Stimulated activated CD4-positive, alpha-beta T cell treated with anti-CD3 and anti-CD28 coated beads, Interleukin-1b, Interleukin-23, amount 100 ng/mL, for 24 hours (primary cell): ENCODE measurements at places on chromosomes 7 and 10.

DNA sequence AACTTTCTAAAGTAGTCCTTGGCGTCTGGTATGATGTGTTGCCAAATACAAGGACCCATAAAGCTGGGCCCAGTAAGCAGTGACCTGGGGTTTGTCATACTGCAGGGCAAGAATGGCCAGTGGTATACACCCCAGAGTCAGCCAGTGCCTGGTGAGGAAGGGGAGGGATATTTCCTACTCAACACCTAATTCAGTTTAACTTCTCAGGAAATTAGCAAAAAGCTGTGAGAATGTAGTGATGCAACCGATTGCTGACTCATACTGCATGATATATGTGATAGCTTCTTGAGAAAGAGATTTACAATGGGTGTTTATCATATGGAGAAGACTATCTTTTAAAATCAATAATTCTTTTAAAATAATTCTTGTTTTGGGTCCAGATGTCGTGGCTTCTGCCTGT is 889.3 kb upstream of the CELF2 start:
- DNase-seq = no peak

- no peak for DNase-seq
Measured at GRCh38 chr7:77481615-77482014, 55.5 kb upstream of the PTPN12 start.

DNA sequence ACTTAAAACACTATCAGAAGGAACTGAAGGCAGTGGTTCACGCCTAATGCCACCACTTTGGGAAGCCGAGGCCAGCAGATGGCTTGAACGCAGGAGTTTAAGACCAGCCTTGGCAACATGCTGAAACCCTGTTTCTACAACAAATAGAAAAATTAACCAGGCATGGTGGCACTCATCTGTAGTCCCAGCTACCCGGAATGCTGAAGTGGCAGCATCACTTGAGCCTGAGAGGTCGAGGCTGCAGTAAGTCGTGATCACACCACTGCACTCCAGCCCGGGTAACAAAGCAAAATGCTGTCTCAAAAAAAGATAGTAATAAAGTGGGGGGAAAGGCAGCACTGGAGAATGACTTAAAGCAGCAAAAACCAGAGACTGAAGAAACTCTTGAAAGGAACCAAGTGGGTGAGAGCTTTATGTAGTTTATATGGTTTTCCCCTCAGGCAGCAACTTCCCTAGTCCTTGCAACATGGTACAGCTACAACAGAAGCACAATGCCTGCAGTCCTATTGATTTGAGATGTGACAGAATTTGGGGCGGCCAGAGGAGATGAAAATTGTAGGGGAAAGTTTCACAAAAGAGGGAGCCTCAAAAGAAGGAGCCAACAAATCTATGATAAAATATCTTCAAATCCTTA is 38.1 kb downstream of the GDI2 start:
- DNase-seq = no peak

- no peak for DNase-seq
Measured at GRCh38 chr7:147535701-147536111, 1054.9 kb upstream of the C7orf33 start.

- no peak for DNase-seq
Measured at GRCh38 chr10:68221196-68221595, 10.7 kb downstream of the ATOH7 start.
